SK-MEL-5 (cell line): ENCODE measurements at places on chromosomes 1 and 21. TPM values are rescaled to one million over a fixed set of nuclear protein-coding genes. Genes with fewer than 3 reads are reported as not detected.

DNA sequence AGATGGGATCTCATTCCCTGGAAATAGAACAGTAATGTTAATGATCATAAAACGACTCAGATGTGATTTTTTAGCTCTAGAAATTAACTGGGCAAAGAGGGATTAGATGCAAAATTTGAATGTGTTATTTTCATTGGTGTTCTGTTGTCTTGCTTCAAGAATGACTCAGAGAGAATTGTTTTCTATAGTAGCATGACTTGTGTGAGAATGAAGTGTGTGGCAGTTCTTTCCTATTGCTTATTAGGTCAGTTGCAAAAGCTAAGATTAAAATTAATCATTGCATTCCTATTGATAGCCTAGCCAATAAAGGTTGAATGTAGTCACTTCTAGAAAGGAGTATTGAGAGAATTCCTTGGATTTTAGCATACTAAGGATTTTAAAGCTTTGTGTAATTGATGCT is 22.9 kb downstream of the SPEN start:
- no peak for DNase-seq

The RHD gene
- 1.2 and 2.2 TPM in 2 replicates for total RNA-seq

The RNU1-4 gene
- total RNA-seq: under 0.01 TPM in 1 of 2 replicates, not detected in the other

DNA sequence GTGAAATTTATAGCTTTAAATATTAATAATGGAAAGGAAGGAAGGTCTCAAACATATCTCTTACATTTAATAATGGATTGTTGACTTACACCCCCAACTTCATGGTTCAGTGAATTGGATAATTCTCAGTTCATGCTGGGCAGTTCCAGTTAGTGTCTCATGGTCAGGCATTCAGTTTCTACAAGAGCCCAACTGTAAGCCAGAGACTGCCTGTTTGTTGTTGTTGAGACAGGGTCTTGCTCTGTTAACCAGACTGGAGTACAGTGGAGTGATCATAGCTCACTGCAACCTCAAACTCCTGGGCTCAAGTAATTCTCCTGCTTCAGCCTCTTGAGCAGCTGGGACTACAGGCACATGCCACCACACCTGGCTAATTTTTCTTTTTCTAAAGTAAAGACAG is 5.0 kb upstream of the DMAP1 start:
- DNase-seq: peak; percentile 22

DNA sequence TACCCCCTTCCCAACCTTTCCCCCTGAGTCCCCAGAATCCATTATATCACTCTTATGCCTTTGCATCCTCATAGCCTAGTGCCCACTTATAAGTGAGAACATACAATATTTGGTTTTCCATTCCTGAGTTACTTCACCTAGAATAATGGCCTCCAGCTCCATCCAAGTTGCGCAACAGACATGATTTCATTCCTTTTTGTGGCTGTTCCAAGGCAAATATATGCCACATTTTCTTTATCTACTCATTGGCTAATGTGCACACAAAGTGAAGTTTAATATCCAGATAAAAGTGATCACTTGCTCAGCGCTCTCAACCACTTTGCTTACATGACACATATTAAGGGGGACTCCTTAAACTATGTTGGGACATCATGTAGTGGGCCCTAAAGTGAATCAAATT is 72.4 kb upstream of the TIAM1 start:
- DNase-seq: no peak

DNA sequence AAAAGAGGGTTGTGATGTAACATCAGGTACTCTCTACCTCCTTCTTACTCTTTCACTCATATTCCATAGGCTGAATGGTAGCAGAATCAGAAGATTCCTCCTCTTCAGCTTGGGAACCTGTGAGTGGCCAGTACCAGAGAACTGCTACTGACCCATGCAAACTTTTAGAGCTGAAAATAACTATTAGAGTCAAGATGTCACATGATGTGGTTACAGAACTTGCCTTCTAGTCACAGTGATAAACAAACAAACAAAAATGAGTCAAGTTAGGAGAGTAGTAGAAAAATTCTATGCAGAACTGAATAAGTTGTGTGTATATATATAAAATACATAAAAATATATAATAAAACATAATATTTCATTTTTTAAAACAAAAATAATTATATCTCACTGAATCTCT is 47.6 kb upstream of the RGS1 start:
- no peak for DNase-seq

DNA sequence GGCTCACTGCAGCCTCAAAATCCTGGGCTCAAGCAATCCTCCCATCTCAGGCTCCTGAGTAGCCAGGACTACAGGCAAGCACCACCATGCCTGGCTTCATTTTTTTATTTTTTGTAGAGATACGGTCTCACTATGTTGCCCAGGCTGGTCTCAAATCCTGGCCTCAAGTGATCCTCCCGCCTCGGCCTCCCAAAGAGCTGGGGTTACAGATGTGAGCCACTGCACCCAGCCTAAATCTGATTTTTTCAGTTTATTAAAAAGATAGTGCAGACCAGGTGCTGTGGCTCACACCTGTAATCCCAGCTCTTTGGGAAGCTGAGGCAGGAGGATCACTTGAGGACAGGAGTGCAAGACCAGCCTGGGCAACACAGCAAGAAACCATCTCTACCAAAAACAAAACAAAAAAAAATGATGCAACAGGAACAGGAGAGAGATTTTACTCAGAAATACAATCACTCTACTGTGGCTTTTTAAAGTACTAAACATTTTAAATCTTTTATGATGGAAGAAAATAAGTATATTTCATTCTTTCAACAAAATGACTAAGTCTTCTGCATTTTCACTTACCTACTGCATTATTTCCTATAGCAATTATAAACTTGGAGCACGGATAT is 1.9 kb downstream of the PSMG1 start:
- DNase-seq: no peak

DNA sequence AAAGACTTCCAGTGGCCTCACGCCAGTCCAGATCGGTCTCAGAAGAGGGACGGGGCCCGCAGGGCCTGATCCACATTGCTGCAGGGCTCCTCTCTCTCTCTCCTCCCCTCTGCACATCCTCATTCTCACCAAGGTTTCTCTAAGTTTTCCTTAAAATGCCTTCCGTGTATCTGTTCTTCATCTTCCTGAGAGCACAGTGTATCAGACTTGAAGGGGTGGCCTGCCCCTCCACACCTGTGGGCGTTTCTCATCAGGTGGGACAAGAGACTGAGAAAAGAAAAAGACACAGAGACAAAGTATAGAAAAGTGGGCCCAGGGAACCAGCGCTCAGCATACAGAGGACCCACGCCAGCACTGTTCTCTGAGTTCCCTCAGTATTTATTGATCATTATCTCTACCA is 66.4 kb downstream of the PRKAB2 start:
- no peak for DNase-seq

- no peak for DNase-seq
Measured at GRCh38 chr1:231690059-231690458, 63.5 kb downstream of the DISC1 start.

The CTXND2 gene
- total RNA-seq: not detected in 2 replicates

The HOOK1 gene
- total RNA-seq: not detected in 2 replicates

- no peak for DNase-seq
Measured at GRCh38 chr1:224212618-224213061, 29.6 kb downstream of the DEGS1 start.

The S100A12 gene
- not detected in 2 replicates for total RNA-seq

DNA sequence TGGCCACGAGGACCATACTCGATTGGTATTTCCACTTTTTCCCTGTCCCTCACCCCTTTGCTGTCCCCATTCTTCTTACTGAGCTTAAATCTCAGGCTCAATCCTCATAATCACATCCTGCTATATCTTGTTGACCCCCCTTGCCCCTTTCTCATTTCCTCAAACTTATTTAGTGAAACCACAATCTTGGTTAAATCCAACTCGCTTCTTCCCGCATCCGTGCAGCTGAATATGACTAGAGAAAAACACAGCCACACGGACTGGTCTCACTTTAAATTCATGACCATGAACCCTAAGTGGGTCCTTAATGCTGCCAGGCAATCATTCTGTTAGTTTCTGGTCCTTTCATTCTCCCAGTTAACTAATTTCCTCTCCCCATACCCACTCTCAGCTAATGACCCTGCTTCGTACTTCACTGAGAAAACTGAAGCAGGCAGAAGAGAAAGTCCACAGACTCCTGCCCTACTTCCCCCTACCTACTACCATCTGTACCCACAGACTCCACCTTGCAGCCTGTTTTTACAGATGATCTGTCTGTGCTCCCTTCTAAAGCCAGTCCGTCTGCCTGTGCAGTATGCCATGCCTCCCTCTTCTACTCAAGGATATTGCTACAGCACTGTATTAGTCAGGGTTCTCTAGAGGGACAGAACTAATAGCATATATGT is 96.8 kb upstream of the LMO4 start:
- no peak for DNase-seq

- DNase-seq: no peak
Measured at GRCh38 chr21:17612023-17612564, 607 bp downstream of the BTG3 start.

GRCh38 chr1:32749332-32749731 is 46.8 kb upstream of the SYNC start:
- no peak for DNase-seq

The CLCA4 gene
- not detected in 2 replicates for total RNA-seq

The KCNAB2 gene
- total RNA-seq: 70.3 and 73.6 TPM in 2 replicates

The ROR1 gene
- total RNA-seq: 2.6 and 2.8 TPM in 2 replicates

DNA sequence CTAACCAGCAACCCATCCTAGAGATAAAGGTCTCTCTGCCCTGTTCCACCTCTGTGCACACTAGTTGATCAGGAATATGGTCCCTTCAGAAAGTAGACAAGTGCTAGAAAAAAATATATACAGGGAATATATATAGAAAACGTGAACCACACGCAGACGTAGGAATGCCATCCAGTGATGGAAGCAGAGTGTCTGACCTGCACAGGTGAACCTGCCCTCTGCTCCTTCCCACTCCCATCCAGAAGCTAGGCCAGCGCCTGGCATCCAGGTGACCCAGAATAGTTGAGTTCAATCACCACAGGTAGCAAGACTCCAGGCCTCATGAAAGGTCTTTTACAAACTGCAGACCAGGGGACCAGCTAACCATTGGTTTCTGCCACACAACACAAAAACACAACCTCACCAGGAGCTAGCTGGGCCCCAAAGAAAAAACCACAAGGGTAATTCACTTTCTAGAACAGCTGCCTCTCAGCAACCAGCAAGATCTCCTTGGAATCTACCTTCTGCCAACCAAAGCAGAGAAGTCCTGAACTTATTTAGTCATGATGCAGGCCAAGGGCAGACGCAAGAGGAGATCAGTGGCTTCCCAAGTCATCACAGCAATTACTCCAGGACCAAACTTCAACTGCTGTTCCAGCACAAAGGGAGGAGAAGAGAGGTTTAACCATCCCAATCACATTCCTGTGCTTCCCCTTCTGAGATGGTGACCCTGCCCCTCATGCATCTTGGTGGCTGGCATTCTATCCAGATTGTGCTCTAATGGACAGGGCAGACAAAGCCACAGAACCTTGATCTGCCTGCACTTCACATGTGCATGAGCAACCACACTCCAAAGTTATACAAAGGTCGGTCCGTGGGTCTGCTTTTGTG is 53.0 kb downstream of the GPR161 start:
- no peak for DNase-seq

DNA sequence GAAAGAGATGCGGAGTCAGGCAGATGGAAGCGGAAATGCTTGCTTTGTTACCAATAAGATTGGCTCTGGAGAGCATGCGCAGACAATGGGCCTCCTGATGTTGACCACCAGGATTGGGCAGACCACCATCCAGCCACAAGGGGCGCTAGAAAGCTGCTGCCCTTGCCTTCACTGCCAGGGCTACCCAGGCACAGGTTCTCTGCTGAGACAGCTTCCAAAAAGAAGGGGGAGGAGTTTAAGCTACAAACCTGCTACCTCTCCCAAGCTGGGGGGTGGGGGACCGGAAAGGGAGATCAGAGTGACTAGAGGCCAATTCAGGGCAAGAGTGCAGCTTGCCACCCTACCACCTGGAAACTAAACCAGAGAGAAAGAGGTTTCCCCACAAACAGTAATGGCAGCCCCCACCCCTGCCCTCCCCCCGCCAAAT is 369.7 kb downstream of the RRAGC start:
- DNase-seq: peak; percentile 71

DNA sequence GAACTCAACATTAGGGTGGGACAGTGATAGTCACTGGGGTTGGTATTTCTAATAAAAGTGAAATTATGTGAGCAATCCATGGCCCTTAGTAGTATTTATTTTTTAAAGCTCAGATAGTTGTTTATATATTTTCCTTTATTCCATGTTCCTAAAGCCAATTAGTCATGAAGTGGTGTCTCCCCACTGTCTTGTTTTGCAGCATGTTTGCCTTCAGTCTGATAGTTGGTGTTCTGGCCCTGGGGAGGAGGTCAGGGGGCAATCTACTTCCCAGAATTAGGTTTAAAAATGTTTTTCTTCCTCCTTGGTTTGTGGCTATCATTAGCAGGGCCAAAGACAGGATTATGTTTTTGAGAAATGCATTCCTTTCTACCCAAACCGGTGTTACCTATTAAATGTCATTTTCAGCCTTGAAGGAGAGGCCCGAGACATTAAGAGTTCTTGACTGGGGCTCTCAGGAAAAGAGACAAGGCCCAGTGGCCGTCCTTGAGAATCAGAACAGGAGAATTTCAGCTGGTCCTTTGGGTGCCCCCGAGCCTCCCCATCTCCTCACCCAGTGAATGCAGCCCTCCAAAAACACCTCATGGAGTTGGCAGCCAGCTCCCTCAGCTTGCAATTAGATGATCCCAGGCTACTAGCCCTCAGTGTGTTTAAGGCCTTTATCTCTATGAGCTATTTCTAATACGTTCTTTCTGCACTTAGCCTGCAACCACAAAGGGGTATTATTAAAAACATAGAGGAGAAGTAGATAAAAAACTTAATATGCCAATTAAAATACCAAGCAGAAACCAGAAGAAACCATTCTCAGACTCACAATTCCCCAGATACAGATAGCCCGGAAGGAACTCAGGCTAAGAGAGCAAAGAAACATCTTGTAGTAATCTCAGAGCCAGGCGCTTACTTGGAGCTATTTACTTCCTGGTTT is 71.3 kb upstream of the NGF start:
- DNase-seq: no peak

- no peak for DNase-seq
Measured at GRCh38 chr1:25971811-25972180, 26.1 kb downstream of the PAFAH2 start.

The MRPL20 gene
- total RNA-seq: 112 and 124 TPM in 2 replicates

DNA sequence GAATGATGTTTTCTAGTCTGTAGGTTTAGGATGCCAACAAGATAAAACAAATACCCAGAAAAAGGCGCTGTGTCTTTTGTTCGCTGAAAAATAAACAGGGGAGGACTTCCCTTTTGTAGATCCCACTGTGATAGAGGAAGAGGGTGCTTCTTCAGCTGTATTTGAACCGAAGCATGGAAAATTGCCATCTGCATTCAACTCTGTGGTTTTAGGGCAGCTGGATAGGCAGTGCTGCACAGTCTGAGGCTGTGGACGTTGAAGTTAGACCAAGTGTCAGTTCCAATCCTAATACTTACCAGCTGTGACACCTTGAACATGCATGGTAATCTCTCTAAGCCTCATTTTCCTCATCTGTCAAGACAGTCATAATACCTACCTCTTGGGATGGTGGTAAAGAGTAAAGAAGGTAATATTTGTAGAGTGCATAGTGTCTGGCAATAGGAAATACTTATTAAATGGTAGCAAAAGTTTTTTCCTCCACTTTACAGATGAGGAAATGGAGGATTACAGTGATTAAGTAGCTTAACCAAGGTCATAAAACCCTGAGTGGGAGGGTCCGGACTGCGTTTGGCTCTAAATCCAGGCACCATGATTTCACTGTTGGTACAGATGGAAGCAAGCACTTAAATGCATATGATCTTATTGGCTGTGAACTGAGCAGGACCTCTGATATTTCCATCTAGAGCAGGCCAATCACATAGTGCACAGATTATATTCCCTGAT is 48.5 kb downstream of the UTP25 start:
- no peak for DNase-seq

GRCh38 chr1:15764269-15764764 is 5.7 kb downstream of the FBLIM1 start:
- no peak for DNase-seq

The CR1L gene
- not detected in 2 replicates for total RNA-seq

GRCh38 chr1:156700736-156701531 is 4.4 kb downstream of the CRABP2 start:
- DNase-seq: no peak
